ENCODE measurements at places on chromosomes 4 and X.

GRCh38 chrX:3384327-3384726 lies 37.9 kb upstream of the MXRA5 start:
- no peak for DNase-seq

- no peak for DNase-seq
Observed at GRCh38 chrX:47311932-47312774, 58.2 kb upstream of the ZNF157 start.

- DNase-seq: no peak
Observed at GRCh38 chr4:5034206-5034605, 14.9 kb upstream of the CYTL1 start.

DNA sequence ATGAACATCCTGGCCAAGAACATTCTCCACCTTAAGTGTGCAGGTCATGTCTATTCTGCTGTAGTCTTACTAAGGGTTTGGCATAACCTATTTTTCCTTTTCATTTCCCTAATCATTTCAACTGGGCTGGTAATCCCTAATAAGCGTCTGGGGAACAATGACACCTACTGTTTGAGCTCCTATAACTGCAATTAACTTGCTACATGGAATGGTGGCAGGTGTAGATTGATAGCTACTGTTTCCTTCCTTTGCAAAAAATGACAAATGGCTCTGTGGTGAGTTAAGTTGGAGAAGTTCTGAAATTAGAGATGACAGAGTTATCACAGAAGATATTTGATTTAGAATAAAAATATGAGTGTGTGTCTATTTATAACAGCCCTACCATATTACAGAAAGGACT lies 104.5 kb upstream of the NAP1L5 start:
- DNase-seq: no peak

- DNase-seq: no peak
Observed at GRCh38 chr4:185591679-185592141, 56.4 kb upstream of the PDLIM3 start.

GRCh38 chr4:26074712-26075430 lies 160.9 kb downstream of the SMIM20 start:
- DNase-seq: peak; percentile 37

DNA sequence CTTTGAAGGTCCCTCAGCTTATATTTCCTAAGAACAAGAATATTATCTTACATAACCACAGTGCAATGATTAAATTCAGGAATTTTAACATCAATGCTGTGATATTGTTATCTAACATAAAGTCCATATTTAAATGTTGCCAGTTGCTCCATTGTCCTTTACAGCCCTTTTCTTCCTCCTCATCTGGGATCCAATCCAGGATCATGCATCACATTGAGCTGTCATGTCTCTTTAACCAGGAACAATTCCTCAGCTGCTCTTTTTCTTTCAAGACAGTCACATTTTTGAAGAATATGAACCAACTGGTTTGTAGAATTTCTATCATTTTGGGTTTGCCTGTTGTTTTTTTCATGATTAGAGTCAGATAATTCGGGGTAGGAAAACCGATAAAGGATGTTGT lies 12.0 kb downstream of the TMSB4X start:
- no peak for DNase-seq

DNA sequence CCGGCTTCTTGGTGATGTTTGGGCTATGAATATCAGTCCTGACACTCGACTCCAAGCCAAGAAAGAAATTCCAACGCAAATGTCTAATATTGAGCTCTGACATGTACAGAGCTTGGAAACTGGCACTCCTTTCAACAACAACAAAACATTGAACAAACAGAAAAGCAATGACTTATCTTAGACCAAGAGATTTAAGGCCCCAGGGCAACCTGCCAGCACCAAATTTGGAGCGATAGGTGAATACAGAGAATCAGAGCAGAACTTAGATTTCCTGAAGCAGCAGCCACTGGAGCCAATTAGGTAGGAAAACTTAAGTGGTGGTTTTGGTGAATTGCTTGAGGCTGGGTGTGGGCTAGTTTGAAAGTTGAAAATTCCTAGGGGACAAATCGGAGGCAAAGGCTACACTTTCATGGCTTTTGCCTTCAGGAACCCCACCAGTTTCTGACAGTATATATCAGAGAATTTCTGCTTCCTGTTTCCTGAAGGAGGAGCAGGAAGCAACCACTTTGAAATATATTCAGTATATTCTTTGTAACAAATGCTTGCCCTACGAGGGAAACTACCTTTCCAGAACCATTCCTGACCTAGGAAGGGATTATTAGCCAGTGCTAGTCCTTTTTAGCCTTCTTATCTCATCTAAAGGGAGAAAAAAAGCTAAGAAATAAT lies 10.1 kb upstream of the FMR1 start:
- DNase-seq: no peak

- DNase-seq: no peak
Observed at GRCh38 chr4:178026999-178027398, 584.8 kb upstream of the AGA start.

- no peak for DNase-seq
Observed at GRCh38 chr4:153729895-153730294, 29.9 kb downstream of the RNF175 start.

DNA sequence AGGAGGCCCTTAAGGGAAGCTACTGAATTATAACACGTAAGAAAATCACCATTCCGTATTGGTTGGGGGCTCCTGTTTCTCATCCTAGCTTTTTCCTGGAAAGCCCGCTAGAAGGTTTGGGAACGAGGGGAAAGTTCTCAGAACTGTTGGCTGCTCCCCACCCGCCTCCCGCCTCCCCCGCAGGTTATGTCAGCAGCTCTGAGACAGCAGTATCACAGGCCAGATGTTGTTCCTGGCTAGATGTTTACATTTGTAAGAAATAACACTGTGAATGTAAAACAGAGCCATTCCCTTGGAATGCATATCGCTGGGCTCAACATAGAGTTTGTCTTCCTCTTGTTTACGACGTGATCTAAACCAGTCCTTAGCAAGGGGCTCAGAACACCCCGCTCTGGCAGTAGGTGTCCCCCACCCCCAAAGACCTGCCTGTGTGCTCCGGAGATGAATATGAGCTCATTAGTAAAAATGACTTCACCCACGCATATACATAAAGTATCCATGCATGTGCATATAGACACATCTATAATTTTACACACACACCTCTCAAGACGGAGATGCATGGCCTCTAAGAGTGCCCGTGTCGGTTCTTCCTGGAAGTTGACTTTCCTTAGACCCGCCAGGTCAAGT lies 6.9 kb upstream of the MSANTD1 start:
- DNase-seq: no peak

DNA sequence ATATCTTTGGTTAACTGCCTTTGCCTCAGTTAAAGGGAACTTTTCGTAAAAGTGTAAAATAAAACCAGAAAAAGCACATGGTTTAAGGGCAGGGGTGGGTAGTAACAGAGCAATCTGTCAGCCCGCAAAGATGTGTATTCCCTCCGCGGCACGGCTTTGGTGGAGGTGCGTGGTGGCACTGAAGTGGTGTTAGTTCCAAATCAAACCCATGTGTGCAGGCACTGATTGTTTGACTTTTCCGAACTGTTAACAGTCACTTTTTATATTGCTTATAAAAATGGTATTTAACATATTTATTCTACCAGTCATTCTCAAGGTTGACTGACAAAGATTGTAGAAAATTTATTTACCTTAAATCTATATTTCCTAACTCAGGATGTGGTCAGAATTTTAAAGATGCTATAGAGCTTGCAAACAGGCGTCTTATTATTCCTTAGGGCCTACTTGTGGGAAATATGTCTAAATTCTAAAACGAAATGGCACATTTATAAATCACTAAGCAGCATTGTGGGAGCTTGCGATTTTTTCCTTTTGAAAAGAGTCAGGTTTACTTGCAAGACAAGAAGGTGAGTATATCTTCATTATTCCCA lies 272.7 kb upstream of the PCDH18 start:
- no peak for DNase-seq

- no peak for DNase-seq
Observed at GRCh38 chr4:26104056-26104685, 190.2 kb downstream of the SMIM20 start.

GRCh38 chrX:47815901-47816845 lies 20.5 kb upstream of the ZNF81 start:
- DNase-seq: no peak

DNA sequence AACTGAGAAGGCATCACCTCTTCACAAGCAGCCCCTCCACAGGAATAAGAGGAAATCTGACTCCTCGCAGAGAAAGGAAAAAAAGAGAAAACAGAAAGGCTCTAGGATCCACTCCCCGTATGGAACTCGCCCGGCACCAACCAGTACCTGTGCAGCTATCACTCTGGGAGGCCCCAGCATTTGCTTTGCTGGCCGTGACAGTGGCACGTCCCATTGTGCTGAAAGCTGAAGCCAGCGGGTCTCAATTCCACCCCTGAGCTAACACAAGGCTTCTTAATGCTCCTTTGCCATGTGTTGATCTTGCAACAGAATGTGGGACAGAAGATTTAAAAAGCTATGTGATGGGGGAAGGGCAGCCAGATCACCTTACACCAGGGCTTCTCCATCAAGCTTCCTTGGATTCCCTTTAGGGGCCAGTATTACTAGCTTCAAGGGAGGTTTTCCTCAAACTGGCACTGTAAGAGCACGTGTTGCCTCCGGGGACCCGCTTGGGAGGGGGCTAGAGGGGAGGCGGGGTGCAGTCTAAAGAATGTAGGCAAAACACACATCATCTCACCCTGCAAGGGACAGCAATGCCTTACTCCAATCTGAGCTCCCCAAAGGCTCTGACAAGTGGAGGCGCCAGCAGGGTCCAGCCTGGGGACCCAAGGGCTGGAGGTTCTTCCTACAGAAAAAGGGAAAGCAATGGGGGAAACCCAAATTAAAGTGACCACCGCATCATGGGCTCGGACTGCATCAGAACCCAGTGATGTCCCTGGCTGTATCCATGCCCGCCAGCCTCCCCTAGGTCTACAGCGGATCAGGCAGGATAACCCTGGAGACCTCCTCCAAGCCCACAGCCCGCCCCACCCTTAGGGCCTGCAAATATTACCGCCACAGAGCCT lies 1.2 kb downstream of the USP46 start:
- DNase-seq: no peak

- no peak for DNase-seq
Observed at GRCh38 chrX:14420841-14421240, 108.5 kb upstream of the GLRA2 start.

- DNase-seq: no peak
Observed at GRCh38 chrX:108601276-108601675, 135.1 kb downstream of the IRS4 start.
